GM06990 (cell line): ENCODE measurements at places on chromosomes 3 and 15.

DNA sequence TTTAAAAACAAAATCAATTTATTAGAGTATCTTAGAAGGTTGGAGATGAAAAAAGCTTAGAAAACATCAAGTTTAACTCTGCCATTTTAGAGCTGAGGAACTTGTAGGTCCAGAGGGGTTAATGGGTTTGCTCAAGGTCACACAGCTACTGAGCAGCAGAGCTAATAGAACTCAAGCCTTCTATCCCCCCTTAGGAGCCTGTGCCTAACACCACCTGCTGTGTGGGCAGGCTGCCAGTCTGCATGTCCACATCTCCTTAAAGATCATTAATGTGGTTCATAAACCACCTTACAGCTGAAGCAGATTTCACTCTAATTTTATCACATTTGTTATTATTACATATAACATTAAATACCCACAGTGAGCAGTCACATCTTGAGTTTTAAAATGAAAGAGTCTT, 14.1 kb upstream of the SLC35G2 start:
- no peak for DNase-seq

DNA sequence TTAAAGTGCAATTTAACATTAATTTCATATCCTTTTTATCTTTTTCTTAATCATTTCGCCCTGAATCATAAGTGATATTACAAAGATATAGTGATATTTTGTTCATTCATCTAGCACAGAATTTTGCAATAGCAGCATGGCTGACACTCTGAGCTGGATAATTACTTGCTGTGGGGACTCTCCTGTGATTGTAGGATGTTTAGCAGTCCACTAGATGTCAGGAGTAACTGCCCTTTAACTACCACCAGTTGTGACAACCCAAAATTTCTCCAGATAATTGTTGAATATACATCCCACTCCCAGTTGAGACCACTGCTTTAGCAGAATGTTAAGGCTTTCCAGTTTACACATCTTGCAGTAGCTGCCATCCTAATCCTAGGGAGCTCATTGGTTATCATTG, 196.8 kb upstream of the MBNL1 start:
- no peak for DNase-seq

GRCh38 chr3:122618614-122619013, 41.2 kb downstream of the PARP15 start:
- no peak for DNase-seq

GRCh38 chr3:194399874-194400411, 877 bp upstream of the GP5 start:
- no peak for DNase-seq

- peak; percentile 59 for DNase-seq
Measured at GRCh38 chr15:41494190-41494921, 682 bp downstream of the ITPKA start.

GRCh38 chr15:65211482-65211982, 259 bp upstream of the CILP start:
- no peak for DNase-seq

DNA sequence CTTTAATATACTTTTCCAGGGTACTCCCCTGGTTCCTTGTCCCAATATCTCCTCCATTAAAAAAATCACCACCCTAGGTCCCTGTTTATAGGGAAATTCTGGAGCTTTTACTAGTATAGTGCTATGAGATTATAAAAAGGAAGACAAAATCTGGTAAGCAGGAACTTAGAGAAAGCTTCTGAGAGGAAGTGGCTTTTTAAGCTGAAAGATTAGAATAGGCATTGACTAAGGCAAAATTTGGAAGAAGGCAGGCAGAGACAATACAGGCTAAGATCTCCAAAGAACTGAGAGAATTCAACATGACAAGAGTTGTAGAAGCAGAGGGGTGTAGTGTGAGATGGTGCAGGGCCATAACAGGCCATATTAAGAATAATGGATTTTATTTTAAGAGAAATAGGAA, 25.8 kb downstream of the SGO1 start:
- DNase-seq: no peak

DNA sequence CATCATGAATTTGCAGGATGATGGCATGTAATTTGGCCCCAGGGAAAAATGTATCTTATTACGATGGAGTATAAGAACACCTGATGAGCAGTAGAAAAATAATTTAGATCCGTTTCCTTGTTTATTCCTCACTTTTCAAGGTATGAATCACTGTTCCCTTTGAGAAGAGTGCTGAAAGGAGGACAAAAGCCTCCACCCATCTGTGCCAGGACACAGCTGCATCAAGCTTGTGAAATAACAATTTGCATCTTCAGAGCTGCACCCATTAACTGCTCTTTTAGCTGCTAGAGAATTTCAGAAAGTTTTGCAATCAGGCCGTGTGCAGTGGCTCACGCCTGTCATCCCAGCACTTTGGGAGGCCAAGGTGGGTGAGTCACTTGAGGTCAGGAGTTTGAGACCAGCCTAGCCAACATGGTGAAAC, 9.6 kb downstream of the CLDND1 start:
- DNase-seq: no peak

- no peak for DNase-seq
Measured at GRCh38 chr15:69675731-69676130, 223.1 kb downstream of the RPLP1 start.

DNA sequence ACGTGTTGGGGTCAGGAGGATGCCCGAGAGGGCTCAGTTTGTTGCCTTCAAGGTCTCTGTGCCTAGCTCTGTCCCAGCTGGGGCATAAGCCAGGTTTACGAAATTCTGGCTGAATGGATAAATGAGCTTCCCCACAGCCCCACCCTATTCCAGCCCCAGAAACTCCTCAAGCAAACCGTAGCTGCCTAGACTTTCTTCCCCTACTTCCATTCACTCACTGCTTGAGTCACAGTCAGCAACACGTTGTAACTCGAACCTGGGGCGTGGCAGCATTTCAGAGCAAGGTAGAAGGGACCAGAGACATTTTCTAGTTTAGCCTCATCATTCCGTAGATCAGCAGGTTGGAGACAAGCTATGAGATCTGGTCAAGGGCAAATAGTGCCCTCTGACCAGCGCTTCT, 24.2 kb downstream of the NMNAT3 start:
- no peak for DNase-seq

- DNase-seq: no peak
Measured at GRCh38 chr3:153350420-153350819, 188.4 kb downstream of the RAP2B start.

GRCh38 chr15:62639432-62639831, 403.1 kb upstream of the TPM1 start:
- no peak for DNase-seq

- no peak for DNase-seq
Measured at GRCh38 chr3:127985655-127986225, 66.5 kb upstream of the SEC61A1 start.

GRCh38 chr3:15769256-15769915, 28.4 kb downstream of the ANKRD28 start:
- DNase-seq: no peak

GRCh38 chr15:77503764-77504163, 83.1 kb downstream of the HMG20A start:
- no peak for DNase-seq

DNA sequence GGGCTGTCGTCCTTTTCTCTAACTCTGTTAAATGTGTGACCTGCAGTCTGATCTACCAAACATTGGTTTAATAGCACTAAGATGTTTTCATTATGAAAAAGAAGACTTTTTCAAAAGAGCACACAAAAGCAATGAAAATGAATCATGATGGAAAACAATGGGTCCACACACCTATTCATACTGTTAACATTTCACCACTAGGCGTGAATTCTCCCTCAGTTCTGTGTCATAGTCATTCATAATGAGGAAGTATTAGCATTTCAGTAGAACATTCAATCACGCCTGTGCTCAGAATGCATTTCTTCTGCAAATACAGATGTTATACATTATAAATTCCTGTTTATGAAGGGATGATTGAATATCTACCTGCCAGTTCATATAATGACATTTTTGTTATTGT, 35.9 kb downstream of the EIF4E3 start:
- no peak for DNase-seq

DNA sequence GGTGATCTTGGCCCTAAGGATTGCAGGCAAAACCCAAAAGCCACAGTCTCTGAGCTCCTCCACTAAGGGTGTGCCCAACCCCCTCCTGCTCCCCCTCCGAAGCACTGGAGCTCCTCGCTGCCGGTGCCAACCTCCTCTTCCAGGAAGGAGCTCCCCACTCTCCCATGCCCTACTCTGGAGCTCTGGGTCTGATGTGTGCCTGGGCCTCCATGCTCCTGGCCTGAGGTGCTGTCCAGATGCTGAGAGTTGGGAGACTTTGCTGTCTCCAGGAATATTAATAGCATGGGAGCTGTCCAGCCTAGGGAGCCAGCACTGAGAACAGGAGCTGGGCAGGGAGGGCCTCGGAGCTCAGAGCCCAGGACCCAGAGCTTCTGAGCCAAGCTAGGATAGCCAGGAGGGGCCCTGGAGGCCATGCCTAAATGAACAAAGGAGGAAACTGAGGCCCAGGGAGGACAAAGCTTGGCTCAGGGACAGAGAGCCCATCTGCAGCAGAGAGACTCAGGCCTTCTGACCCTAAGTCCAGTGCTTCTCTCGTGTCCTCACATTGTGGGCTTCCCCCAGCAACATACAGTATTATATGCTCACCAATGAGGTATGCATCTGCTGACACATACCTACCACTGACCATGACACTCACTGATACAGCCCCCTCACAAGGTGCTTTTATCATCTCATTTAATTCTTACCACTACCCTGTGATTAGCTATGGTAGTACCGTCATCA, 36.9 kb upstream of the HERC1 start:
- DNase-seq: no peak

- no peak for DNase-seq
Measured at GRCh38 chr15:60520013-60520824, 41.3 kb upstream of the ICE2 start.

GRCh38 chr3:146637871-146638270, 32.7 kb upstream of the PLSCR5 start:
- DNase-seq: no peak
